ENCODE measurements at places on chromosomes 12 and 14.

- DNase-seq, result no peak
Observed at GRCh38 chr14:105879503-105879866, 353.1 kb downstream of the TMEM121 start.

DNA sequence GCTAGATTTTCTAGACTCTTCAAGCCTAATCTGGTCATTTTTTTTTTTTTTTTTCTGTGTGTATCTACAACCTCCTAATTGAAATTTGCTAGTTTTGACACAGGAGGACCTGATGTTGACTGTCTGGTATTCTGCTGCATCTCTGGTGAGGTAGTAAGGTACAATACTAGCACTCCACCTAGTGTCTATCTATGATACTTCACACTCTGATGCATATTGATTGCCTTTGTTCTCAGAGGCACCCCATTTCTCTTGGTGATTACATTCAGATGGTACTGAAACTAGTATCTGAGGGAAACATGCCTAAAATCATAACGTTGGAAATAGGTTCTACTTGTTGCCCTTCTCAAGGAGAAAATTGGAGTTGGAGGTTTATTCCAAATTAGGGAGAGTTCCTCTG, 930.5 kb upstream of the NOVA1 start:
- DNase-seq, result peak; percentile 43

DNA sequence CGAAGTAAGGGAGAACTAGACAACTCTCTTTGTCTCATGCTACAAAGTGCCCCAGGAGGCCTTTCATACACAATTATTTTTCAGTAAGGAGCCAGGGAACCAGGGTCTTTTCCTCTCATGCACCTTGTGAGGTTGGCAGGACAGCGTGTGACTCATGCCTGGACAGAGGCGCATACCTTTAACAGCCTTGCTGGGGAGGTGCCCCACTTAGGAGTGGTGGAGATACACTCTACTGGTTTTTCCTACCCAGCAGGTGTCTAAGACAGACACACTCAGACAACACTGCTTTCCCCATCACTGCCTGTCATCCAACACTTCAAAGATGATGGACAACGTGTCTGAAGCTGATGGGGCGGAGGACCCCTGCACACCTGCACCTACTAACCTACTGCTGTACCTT, 49.1 kb downstream of the B4GALNT3 start:
- no peak for DNase-seq

DNA sequence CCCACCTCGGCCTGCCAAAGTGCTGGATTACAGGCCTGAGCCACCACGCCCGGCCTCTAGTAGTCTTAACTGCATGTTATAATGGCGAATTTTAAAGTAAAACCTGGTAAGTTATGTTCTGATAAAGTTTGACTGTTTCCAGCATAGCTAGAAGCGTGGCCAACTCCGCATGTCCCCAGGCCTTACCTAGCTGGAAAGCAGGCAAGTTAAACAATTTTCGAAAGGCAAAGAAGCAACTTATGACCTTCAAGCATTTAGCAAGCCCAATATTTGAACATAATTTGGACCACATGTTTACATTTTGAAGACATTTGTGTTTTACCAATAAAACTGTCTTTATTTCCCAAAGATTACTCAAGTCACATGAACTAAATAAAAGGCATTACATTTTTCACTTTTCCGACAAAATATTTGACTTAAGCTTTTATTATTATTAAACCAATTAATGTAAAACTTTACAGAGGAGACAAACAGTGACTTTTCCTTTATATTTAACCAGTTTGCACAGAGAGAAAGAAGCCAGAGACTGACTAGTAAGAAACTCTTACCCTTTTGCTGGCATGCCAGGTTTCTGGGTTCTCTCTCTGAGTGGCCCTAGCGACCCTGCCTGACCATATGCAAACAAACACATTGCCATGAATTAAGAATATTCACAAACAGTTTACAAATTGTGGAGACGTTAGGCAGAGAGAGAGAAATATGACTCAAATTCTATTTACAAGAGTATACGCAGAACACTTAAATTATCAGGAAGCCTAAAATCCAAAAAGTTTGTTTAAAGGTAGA, 106.3 kb downstream of the RIN3 start:
- no peak for DNase-seq

GRCh38 chr12:69442894-69443293, 27.3 kb upstream of the FRS2 start:
- peak; percentile 22 for DNase-seq

- DNase-seq, result no peak
Observed at GRCh38 chr12:85092814-85093370, 56.7 kb downstream of the LRRIQ1 start.

GRCh38 chr14:56580221-56580711, 668 bp downstream of the TMEM260 start:
- DNase-seq, result no peak

GRCh38 chr14:88929656-88930436, 105.4 kb downstream of the TTC8 start:
- DNase-seq, result no peak

- DNase-seq, result no peak
Observed at GRCh38 chr14:90692826-90693225, 123.4 kb downstream of the TTC7B start.

GRCh38 chr14:106422066-106422465, 895.7 kb downstream of the TMEM121 start:
- DNase-seq, result no peak

GRCh38 chr12:109670731-109671130, 42.9 kb upstream of the FAM222A start:
- no peak for DNase-seq

GRCh38 chr14:77485901-77486678, 12.5 kb downstream of the ISM2 start:
- DNase-seq, result no peak

GRCh38 chr14:98937712-98938505, 334.1 kb downstream of the BCL11B start:
- DNase-seq, result no peak

DNA sequence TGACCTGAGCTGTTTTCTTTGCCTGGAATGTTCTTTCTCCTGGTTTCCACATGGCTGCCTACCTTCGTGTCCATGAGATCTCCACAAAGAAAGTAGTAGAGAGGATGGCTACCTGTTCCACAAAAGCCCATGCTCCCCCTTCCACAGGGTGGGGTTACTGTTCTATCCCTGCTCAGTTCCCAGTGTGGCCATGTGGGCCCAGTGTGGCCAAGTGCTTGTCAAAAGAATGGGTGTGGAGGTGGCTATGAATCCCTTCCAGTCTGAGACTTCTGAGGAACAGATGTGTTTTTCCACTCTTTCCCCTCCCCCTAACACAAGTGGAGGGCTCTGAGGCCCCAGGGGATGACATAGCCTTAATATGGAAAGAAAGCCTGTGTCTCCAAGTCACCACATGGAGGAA, 26.2 kb upstream of the HSP90B1 start:
- DNase-seq, result no peak

- DNase-seq, result peak; percentile 48
Observed at GRCh38 chr12:26701604-26702215, 131.3 kb downstream of the ITPR2 start.

DNA sequence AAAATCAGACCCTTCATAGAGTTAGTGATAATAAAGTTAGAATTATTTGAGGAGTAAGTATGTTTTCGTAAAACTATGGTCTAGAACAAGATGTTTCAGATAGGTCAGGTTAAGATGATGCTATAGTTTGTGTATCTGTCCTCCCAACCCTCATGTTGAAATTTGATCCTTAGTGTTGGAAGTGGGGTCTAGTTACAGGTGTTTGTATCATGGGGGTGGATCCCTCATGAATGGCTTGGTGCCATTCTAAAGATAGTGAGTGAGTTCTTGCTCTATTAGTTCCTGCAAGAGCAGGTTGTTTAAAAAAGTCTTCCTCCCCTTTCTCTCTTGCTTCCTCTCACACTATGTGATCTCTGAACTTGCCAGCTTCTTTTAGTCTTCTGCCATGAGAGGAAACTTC, 707.3 kb upstream of the FOXG1 start:
- no peak for DNase-seq

GRCh38 chr12:100795174-100795799, 711 bp downstream of the ANO4 start:
- no peak for DNase-seq

GRCh38 chr12:87599459-87599858, 429.7 kb downstream of the C12orf50 start:
- DNase-seq, result no peak

- DNase-seq, result no peak
Observed at GRCh38 chr14:54121466-54122027, 164.9 kb upstream of the BMP4 start.

DNA sequence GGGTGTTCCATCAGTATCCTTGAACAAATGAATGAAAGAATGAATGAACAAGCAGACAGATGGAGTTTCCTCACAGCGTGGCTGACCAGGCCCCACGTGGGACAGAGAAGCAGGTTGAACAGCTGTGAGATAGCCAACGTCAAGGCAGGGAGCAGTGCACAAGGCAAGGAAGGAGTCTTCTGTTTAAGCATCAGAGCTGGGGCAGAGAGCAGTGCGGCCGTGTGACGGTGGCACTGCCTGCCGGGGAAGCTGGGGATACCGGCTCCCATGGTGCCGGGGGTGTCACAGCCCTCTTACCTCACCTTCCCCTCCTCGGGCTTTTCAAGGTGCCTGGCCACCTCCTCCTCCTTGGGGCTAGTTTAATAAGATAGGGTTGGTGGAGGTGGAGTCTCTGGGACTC, 73.2 kb upstream of the GPATCH2L start:
- DNase-seq, result no peak

DNA sequence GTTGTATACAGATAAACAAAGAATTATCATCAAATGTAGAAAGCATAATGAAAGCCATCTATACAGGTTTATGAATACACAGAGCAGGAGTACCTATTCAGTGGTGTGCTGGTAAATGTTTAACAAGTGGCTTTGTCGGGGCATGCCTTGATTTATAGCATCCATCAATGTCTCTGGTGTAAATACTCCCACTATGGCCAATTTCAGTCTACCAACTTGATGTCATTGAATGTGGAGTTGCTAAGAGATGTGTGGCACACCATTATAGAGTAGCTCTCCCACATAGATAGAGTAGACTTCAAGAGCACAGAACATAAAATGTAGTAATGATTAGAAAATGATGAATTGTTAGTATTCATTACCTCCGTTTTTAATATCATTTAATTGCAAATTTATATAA, 9.3 kb downstream of the GRIP1 start:
- DNase-seq, result no peak

GRCh38 chr14:89417465-89418225, 612 bp upstream of the FOXN3 start:
- DNase-seq, result no peak

All from astrocyte of the cerebellum (primary cell).